Fibroblast of skin of back (primary cell): ENCODE measurements at places on chromosomes 1 and 21.

GRCh38 chr21:42200906-42201614, 17.9 kb upstream of the ABCG1 start:
- DNase-seq, result no peak

GRCh38 chr1:229665912-229666558, 40.0 kb downstream of the URB2 start:
- no peak for DNase-seq

DNA sequence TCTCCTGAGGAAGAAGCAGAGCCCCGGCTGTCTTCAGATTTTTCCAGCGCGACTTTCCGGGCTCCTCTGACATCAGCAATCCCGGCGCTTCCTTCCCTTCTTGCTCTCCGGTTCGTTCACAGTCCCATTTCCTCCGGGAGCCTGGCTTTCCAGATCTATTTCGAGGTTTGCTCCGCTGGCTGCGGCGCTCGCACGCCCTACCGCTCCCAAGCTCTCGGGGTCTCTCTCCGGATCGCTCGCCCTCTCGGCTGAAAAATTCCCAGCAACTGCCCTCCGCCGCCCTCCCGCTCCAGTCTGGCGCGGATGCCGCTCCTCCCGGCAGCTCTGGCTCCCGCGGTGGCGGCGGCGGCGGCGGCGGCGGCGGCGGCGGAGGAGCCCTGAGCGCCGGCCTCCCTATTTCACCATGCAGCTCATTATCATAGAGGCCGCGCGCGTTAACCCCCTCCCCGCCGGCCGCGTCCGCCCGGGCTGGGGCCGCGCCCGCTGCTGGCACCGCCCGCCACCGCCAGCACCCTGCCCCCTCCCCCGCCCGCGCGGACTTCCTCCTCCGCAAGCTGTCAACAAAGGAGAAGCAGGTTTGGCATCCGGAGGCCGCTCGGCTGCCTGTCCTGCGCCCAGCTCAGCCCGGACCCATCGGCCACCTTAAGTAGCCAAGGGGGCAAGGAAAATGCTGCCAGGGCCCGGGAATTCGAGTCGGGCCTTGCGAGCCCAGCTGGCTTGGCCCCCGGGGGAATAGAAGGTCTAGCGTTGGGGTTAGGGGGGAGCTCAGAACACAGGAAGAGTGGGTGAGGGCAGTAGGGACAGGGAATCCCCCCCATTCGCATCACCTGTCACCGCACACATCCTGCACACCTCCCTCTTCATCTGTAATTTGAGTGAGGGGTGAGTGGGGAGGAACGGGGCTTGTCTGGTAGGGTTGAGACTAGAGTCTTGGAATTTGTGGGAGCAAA, at the start of gene PLXNA2:
PLXNA2 (minus strand) TSS at position 418 of the 950 bp plus-strand sequence. CDS start 26,462 bp downstream, outside the sequence.
- DNase-seq, result peak; percentile 66

GRCh38 chr1:7707527-7707926, 63.6 kb upstream of the VAMP3 start:
- DNase-seq, result peak; percentile 51

- peak; percentile 55 for DNase-seq
Observed at GRCh38 chr1:161486806-161487741, 18.2 kb upstream of the FCGR2A start.

DNA sequence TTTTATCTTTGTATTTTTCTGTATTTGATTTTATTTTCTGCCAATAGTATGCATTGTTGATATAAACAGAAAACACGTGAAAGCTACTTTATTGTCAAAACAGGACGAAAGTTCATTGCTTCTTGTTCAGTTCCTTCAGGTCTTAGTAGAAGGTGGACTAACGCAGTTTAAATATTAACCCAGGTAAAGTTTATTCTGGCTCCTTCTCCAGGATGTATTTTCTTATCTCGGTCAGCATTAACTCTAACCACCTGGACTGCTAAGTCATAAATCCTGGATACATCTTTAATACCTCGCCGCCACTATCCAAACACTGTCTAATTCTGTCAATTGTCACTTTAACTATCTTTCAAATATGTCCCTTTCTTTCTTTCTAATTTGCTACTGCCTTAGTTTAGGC, 5.7 kb upstream of the SOAT1 start:
- DNase-seq, result no peak

DNA sequence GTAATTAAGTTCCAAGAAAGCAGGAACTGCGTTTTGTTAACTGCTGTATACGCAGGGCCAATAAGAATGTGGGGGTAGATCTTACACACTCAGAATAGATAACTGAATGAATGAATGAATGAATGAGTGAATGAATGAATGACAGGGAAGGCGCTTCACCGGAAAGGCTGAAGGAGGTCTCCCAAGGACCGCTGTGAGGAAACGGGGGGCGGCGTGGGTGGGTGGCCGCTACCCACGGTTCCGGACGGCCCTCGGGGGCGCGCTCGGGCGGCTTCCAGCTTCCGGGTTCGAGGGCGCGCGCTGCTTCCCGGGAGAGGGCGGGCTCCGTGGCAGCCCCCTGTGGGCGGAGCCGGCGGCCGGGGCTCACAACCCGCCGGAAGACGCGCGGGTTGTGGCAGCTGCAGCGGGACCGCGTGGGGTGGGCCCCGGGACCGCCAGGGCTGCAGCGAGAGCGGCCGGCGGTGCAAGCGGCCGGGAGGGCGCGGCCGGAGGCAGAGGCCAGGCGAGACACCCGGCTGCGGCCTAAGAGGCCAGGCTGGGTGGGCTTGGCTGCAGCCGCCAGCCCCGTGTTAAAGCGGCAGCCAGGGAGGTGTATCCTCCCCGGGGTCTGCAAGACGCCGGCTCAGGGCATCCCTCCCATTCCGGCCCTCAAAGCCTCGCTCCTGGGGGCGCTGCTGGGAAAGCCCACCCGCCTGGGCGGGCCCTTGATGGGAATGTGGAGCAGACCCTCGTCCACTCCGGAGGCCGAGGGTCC, at the start of gene ZFP69:
ZFP69 (plus strand) TSS at position 367 of the 754 bp plus-strand sequence. CDS start 2,072 bp downstream, outside the sequence.
- peak; percentile 70 for DNase-seq

DNA sequence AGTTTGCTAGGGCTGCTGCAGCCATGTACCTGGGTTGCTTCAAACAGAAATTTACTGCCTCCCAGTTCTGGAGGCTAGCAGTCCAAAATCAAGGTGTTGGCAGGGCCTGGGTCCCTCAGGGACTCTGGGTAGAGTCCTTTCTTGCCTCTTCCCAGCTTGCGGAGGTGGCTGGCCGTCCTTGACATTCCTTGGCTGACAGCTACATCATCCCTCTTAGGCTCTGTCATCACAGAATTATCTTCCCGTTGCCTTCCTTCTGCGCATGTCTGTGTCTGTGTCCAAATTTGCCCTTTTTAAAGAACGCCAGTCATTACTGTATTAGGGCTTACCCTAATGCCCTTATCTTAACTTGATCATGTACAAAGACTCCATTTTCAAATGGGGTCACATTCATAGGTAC, 37.6 kb upstream of the PGBD5 start:
- DNase-seq, result no peak

GRCh38 chr1:54461731-54462596, 55.8 kb upstream of the SSBP3 start:
- DNase-seq, result no peak

DNA sequence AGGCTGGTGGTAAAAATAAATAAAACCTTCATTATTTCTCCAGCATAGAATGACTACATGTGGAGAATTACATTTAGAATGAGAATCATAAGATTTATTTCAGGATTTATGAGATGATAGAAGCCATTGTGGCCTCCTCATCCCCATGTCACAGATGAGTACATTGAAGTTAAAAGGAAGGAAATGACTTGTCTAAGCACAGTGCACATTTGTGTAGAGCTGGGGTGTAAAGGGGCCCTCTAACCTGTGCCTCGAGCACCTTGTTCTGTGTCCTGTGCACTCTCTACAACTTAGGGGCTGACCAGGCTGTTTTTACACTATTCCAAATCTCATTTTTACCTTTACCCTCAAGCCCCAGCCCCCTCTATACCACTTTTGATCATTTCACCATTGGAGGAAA, 179.4 kb downstream of the RHOU start:
- no peak for DNase-seq

- peak; percentile 30 for DNase-seq
Observed at GRCh38 chr1:183783767-183784637, 20.9 kb upstream of the RGL1 start.

DNA sequence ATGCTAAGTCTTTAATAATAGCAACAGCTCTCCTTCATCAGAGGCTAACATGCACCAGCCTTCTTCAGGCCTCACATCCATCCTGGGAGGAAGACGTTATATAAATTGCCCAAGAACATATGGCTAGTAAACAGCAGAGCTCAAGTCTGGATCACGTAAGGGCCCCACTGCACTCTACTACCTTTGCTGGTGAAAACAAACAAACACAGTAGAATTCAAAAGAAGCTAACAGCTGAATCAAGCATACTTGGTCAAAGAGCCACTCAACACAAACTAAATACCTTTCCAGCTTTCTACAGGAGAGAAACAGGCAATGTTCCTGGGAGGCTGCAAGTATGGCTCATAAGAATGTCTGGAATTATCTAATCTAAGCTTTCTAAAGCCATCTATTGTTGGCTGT, 66.0 kb downstream of the WLS start:
- no peak for DNase-seq
